Amniotic stem cell (primary cell): ENCODE measurements at places on chromosomes 13 and 19.

GRCh38 chr19:38089440-38089839 lies 134.6 kb downstream of the DPF1 start:
- DNase-seq, result no peak

DNA sequence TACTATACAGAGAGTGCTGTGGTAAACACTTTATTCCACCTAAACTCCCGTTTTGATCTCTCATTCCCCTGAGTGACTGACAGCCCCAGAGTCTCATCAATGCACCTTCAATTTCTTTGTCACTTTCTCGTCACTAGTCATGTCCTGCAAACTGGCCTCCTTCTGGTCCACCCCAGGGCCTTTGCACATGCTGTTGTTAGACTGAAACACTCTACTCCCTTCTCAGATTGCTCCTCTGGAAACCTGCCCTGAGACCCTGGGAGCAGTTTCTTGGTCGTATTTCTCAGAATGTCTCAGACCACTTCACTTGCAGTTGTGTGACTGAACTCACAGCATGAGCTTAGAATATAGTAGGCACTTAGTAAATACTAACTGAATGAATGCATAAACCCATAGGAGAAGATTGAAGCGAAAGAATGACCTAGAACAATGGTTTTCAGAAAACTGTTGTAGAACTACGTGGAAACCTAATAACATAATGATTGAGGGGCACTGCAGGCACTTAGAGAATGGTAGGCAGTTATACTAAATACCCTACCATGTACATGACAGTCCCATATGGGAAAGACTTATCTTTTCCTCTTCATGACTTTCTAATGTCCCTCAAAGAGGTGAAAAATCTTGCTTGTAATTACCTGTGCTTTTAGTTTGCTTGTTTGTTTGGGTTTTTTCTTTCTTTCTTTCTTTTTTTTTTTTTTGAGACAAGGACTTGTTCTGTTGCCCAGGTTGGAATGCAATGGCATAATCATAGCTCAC lies 144.8 kb downstream of the IER2 start:
- no peak for DNase-seq

DNA sequence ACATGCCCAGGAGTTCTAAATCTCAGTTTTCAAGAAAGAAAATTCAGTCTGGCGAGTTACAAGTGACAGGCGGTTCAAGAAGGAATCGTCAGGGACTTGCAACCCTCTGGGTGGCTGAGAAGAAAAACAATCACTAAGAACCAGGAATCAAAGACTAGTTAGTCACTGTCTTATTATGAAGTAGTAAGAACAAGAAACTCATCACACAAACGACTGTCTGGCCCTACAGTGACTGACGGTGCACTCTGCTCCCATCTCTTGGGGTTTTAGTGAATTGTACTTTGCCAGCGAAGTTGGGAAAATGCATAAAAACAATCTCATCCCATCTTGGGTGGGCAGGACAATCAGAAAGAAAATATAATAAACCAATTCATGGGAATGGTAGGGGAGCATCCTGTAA lies 63.7 kb upstream of the SACS start:
- DNase-seq, result no peak

DNA sequence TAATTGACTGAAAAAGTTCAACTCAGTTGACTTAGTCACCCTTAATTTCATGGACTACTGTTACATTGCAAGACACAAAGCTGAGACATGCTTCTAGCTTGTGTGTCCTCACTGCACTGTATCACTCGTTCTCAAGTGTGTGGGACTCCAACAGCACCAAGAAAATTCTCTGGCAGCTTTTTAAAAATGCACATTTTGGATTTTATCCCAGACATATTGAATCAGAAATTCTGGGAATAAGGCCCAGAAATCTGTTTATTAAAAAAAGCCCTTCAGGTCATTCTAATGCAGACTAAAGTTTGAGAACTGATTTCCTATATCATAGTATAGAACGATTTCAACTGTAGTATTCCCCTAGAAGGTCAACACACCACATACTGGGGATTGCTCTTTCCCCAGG lies 1485.3 kb downstream of the PCDH9 start:
- DNase-seq, result no peak

GRCh38 chr13:101217086-101217485 lies 199.2 kb downstream of the NALCN start:
- no peak for DNase-seq

DNA sequence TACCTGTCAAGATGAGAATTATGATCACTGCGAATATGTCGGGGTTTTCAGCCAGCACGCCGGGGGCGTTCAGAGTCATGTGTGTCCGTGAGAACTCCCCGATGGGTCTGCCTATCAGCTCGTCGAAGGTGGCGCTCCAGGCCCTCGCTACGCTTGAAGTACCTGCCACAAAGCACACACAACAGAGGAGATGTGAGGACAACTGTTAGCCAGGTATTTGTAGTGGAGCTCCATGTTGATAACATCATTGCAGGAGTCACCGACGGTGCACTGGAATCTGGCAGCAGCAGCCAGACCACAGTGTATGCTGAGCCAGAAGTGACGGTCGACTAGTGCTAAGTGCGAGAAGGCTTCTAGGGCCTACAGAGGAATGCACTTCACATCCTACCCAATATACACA lies 62.7 kb downstream of the SLC7A1 start:
- no peak for DNase-seq

DNA sequence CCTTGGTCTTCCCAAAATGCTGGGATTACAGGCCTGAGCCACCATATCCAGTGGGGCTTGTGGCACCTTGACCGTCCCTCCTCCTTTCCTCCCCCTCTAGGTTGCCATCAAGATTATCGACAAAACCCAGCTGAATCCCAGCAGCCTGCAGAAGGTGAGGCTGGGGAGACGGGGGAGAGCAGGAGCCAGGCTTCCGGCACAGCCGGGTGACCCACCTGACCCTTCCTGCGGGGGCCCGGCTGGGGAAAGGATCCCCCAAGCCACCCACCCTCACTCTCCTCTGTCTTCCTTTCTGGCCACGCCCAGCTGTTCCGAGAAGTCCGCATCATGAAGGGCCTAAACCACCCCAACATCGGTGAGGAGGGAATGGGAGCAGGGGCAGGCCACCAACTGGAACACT lies 11.9 kb downstream of the MARK4 start:
- no peak for DNase-seq

GRCh38 chr19:32458500-32459123 lies 53.0 kb downstream of the DPY19L3 start:
- DNase-seq, result no peak

- no peak for DNase-seq
These were observed 1556.2 kb downstream of the SLITRK5 start for GRCh38 chr13:89227356-89227755.

GRCh38 chr13:32553720-32554119 lies 15.1 kb upstream of the N4BP2L2 start:
- DNase-seq, result no peak

DNA sequence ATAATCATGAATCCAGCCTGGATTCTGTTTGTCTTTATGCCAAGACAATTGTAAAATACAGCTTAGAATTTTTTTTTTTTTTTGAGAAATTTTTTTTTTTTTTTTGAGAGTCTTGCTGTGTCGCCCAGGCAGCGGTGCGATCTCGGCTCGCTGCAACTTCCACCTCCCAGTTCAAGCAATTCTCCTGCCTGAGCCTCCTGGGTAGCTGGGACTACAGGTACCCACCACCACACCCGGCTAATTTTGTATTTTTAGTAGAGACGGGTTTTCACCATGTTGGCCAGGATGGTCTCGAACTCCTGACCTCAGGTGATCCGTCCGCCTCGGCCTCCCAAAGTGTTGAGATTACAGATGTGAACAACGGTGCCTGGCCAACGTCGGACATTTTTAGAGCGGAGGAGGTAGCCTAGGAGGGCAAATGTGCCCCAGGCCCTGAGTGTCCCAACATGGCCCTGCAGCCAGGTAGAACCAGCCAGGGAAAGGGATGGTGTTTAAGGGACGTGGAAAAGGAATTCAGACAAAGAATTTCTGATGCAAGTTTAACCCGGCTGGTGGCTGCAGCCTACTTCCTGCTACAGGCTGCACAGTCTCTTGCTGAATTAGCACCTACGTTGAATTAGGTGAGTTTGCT lies 89.8 kb downstream of the GNG7 start:
- DNase-seq, result no peak

DNA sequence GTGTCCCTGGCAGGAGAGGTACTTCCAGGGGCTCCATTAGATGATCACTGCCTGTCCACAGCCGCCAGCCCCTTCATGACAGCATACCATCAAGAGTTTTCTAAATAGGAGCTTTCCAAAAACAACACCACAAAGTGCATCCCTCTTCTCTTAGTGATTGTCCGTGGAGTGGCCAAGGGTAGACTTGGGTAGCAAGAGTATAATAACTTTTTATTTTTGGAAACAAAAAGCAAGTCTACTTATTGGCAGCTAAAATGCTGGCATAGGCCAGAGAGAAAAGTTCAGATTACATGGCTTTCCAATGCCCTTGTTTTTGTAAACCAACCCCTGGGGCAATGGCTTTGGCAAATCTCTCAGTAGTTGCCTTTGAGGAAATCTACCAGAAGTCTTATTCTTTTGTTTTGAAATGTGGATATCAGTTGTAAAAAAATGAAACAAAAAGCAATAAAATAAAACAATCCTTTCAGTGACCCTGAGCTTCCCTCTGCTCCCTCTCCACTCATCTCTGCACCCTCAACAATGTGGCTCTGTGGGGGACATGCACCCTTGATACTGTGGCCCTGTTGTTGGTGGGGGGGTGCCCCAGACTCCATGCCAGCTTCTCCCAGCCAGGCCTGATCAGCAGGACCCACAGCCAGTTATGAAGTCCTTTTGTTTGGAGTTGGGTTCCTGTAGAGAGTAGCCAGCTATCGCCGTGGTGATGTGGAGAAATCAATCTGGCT lies 294.1 kb downstream of the DLEU7 start:
- DNase-seq, result no peak

- DNase-seq, result no peak
These were observed 15.5 kb upstream of the AKT2 start for GRCh38 chr19:40300668-40301067.

DNA sequence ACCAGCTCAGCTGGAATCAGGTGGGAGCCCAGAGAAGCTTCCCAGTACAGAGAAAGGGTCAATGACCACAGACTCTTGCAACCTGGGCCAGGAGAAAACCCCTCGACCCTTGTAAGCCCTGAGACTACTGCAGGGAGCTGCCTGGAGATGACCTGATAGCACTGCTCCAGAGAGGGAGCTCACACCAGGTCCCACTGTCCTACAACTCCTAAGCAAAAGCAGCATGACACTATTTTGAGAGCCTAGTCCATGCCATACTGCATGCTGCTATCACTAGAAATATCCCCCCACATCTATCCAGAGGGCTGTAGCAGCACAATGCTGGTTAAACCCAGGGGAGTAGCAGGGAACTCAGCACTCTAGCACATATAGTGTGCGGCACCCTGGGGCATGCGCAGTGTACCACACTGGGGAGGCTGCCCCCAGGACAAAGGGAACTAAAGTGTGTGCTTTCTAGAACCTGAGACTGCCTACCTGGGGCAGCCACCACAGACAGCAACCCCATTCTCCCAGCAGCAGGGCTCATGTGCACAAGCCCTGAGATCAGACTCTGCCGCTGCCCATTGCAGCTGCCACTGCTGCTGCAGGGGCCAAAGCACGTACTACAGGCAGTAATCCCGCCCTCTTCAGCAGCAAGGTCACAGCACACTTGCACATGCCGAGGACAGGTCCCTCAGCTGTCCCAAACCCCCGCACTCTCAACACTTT lies 27.1 kb upstream of the N4BP2L1 start:
- DNase-seq, result no peak
